ENCODE measurements at places on chromosomes 5 and 9.

DNA sequence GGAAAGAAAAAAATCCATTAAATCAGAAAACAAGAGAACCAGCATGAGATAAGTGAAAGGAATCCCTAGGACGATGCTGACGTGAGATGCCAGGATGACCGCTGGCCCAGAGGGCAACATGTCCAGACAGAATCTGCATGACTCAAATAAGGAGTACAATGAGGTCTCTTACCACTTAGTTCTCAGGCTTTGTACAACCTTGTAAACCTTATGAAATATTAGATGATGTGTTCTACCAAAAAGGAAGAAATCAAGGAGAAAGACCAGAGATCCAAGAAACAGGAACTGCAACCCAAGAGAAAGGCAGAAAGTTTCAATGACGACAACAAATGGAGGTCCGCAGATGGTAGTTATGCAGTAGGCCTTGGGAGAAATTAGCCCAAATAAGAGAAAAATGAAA is 2.8 kb upstream of the GPR150 start:
- DNase-seq: no peak

DNA sequence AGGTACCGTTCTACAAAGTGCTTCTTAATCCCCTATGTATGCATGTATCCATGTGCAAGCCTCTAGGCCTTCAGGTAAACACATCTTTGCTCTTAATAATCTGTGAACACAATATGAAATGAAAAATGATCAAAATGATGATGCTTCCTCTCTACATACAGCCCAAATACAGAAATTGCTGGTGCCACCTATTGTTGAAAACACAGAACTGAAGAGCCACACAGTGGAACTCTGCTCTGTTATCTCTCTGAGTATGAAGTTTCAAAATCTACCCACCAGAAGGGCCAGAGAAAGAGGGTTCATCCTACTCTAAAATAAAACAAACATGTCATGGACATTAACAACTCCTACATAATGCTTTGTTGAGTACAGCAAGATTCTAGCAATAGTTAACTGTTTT is 71.3 kb downstream of the GLIS3 start:
- no peak for DNase-seq

DNA sequence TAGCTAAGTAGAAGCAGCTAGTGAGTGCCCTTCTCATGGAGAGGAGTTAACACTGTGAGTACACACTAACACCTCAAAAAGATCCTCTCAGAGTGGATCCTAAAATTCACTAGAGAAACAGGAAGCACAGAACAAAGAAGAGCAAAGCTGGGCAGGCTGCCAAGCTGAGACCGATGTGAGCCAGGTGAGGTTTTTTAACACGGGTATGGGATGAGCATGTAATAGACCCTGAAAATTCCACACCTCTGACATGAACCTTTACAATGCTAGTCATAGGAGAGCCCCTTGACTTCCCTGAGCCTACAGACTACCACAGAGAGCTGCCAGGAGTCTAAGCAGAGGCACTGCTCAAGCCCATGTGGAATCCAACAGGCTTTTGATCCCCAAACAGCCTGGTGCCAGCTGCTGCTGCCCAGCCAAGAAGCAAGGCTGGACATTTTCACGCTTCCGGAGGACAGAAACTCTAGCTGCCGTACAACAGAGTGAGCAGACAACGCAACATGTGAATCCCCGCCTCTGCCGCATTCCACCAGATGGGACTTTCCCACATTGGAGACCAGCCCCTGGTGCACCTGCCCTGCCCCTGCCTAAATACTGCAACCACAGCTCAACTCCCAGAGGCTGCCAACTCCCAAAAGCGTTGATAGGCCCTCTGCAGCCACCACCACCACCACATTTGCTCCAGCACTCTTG is 280.8 kb downstream of the CDH10 start:
- no peak for DNase-seq

DNA sequence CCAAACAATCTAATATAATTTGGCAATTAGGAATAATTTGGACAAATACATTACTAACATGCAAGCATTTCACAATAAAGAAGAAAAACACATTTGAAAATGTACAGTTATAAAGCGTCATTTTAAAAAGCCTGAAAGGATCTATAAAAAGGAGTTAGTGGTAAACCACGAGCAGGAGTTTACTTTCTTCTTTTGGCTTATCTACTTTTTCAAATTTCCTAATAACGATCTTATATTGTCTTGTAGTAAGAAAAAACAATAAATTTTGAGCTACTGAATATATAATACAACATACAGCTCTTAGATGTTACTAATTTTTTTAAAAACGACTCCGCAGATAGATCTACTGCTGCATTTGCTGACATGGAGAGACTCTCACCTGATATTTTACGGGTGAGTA is 79.9 kb downstream of the SMIM23 start:
- no peak for DNase-seq

DNA sequence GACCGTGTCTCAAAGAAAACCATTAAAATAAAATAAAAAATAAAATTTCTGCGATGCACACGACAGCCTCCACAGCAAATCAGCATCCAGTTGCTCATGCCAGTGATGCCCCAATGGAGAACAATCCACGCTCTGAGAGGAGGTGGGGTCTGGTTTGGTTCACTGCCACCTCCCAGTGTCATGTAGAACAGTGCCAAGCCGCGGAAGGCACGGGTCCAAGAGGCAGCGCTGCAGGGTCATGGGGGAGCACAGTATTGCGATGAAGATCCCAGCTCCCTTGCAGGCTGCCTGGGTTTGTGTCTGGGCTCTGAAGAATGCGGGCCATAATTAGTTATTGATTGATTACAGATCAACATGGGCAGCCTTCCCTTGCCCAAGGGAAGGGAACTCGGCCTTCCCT is 6.1 kb upstream of the CACFD1 start:
- no peak for DNase-seq

DNA sequence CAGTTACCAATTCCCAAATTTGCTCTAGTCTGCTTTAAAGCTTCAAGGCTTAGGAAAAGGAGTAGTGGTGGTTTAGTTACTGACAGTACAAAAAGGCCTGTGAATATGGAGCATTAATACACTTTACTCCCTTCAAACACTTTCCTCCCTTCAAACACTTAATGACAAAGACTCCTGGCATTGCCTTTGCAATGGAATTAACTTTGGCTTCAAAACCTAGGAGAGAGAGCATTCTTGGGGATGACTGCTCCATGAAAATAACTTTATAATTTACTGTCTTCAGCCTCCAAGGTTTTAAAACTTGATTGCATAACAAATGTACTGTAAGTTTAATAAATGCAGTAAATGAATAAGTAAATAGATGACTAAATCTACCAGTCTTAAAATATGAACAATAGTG is 185.6 kb downstream of the TRPM3 start:
- no peak for DNase-seq

- DNase-seq: no peak
Observed at GRCh38 chr5:104951829-104952228, 1389.2 kb upstream of the NUDT12 start.

DNA sequence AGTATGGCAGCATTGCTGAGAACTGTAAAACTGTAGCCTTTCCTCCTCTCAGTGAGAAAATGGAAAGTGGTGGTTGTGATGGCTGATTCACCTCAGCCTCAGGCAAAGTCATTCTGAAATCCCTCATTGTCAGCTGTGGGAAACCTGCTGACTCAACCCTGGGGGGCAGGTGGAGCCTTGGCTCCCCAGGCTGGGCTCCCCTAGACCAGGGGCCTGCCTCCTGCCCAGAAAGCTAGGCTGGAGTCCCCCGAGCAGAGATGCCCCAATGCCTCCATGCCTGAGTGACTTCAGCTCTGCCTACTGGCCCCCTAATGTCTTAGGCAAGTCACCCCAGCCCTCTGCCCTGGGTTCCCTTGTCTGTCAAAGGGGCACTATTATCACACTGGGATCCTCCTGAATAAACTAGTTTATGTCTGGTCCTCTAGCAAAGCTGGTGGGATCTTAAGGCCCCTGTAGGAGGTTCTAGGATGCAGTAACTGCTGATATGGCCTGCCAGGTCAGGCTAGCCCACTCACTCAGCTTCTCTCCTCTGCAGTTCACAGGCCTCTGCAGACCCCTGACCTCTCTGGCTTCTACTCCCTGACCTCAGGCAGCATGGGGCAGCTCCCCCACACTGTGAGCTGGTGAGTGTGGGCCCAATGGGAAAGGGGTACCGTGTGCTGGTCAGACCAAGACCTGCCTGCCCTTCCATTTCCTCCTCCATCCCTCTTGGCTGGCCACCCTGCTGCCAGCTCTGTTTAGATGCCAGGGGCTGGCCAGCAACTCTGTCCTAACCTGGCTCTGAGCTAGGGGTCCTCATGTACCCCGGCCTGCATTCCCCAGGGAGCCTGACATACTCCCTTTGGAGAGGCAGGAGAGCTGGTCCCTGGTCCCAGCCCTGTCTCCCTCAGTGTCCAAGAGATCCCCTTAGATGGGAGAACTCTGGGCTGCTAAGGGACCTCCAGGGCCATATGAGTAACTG is 24.2 kb downstream of the TCF7 start:
- no peak for DNase-seq

GRCh38 chr5:3393920-3394597 is 201.6 kb upstream of the IRX1 start:
- DNase-seq: no peak

DNA sequence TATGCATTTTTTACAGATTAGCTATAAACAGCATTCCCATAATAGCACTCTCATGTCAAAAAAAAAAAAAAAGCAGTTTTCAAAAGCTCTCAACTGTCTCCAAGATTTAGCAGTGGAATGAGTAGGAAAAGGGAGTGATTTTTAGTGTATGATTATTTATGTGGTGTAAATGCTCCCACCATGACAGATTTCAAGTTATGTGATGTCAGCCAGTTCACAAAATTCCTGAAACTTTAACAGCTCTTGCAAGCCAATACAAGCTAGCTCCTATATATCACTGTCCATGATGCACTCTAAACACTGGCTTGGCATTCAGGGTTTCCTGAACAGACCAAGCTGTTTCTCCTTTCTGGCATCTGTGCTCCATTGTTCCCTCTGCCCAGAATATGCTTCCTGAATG is 7.9 kb upstream of the ANKDD1B start:
- DNase-seq: no peak

DNA sequence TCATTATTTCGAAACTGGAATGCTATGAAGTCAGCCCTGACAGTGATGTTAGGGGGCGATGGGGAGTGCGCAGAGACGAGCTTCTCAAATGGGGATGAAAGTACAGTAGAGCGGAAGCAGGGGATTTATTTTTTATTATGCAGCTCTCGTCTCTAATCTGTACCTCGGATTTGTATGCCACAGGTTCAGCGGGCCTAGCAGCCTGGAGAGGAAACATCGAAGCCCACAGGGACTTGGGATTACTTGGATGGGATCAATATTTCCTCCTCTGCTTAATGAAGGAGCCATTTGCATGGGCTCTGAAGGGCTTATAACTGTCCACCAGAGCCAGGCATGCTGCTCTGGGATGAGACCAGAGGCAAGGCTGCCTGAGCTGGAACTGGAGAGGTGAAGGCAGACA is 133.5 kb upstream of the RAPGEF1 start:
- no peak for DNase-seq

GRCh38 chr5:83531661-83532060 is 60.1 kb downstream of the VCAN start:
- no peak for DNase-seq

- DNase-seq: no peak
Observed at GRCh38 chr5:55481293-55481855, 53.4 kb downstream of the PLPP1 start.

DNA sequence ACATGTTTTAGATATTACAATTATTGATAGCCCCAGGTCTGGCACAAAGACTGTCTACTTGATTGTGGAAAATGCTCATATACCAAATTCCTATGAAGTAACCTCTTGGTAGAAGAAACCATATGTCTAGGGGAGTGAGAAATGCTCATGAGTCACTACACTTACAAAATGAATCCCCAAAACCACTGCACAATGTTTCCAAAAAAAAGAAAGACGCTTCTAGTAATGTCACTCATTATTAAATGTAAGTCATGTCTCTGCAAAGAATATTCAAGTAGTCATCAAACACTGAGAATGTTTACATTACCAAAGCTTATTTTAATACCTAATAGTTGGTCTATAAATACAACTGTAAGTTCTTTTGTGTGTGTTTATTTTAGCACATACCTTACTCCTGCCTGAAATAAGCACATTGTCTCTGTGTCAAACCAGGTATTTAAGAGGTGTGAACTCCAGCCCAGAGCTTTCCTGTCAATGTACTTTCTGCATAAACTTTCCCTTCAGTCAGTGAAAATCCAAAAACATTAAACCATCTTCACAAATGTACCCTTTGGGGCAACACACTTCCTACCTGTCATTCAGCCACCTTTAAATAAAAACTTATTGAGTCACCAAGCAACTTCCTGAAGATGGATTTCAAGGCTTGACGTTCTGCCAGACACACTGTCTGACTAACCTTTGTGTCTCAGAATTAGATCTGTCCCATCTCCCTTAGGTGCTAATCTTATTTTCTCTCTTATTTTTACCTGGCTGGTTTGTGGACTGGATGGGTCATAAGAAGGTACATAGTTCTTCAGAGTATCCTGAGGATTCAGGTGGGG is 194.0 kb downstream of the NFIB start:
- no peak for DNase-seq

DNA sequence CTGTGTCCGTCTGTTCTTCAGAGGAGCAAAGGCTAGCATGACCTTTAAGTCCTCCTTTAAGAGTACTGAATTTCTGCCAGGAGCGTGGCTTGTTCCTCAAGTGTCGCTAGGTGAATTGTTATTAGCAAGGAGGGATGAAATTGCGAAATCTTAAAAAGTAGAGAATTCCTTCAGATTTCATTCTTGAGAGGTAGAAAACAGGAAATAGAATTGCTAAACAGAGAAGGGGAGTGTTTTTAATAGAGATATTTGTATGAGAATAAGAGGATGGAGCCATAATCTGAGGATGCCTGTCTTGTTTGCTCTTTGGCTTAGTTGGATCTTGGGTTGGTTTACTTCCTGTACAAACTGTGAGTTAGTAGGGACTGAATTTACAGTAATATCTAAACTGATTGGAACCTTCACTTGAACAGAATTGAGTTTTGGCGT is 39.2 kb downstream of the EXOSC2 start:
- no peak for DNase-seq

DNA sequence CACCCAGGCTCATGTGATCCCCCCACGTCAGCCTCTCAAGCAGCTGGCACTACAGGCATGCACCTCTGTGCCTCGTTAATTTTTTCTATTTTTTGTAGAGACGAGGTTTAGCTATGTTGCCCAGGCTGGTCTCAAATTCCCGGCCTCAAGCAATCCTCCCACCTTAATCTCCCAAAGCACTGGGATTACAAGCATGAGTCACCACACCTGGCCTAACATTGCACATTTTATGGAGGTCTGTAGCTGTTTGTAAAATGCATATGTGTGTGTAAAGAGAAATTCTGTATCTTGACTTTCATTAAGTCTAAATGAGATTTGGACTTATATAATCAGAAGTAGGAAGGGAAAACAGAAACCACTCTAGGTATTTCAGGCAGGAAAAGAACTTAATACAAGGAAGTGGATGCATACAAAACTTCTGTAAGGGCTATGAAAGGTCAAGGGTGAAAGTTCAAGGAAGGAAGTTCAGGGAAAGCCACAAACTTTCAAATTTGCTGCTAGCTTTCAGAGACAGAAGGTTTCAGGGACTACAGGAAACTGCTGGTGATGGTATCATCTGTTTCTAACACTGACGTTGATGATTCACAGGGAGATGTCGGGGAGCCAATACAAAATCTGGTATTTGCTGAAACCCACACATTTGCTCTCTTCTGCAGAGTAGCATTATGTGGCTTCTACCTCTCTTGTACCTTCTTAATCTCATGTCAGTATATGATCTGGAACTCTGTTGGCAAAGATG is 209.4 kb downstream of the PIK3R1 start:
- no peak for DNase-seq
